8988T (cell line): ENCODE measurements at places on chromosomes 11 and 22.

DNA sequence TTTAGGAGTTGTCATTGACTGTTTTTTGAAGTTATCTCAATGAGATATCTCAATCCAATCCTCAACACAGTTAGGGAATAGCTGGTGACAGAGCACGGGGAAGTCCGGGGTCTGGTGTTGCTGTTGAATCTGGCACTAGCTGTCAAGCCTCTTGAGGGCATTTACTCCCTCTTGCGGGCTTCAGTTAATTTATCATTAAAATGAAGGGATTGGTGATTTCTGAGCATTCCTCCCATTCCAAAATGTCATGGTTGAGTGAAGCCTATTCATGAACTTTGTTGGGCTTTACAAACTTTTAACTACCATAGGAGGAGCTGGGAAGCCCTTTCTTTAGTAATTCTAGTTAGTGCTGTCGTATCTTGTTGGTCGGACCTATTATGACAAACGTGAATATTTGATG is 40.2 kb downstream of the UVRAG start:
- DNase-seq, result no peak

DNA sequence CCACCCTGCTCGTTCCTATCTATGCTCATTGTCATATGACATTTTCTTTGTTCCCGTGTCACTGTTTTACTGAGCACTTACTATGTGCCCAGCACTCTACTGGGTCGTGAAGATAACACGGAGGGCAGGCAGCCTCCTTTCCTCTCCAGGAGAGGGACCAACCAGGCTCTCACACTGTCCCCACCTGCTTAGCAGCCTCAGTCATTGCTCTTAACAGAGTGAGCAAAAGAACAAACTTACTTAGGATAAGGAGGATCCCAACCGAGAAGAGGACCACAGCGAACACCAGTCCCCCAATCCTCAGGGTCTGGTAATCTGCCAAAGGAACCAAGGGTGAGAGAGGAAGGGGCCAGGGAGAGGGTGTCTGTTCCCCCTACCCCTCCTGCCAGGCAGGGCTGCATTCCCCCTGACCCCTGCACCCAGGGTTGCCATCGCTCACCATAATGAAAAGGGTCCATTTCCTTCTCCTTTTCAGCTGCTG is 17.0 kb upstream of the FXYD2 start:
- DNase-seq, result no peak

DNA sequence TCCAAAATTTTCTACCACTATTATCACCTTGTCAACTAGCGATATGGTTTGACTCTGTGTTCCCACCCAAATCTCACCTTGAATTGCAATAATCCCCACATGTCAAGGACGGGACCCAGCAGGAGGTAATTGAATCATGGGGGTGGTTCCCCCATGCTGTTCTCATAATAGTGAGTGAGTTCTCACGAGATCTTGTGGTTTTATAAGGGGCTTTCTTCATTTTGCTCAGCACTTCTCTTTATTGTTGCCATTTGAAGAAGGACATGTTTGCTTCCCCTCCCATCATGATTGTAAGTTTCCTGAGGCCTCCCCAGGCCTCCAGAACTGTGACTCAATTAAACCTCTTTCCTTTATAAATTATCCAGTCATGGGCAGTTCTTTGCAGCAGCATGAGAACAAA is 73.5 kb upstream of the ZC3H12C start:
- DNase-seq, result no peak

DNA sequence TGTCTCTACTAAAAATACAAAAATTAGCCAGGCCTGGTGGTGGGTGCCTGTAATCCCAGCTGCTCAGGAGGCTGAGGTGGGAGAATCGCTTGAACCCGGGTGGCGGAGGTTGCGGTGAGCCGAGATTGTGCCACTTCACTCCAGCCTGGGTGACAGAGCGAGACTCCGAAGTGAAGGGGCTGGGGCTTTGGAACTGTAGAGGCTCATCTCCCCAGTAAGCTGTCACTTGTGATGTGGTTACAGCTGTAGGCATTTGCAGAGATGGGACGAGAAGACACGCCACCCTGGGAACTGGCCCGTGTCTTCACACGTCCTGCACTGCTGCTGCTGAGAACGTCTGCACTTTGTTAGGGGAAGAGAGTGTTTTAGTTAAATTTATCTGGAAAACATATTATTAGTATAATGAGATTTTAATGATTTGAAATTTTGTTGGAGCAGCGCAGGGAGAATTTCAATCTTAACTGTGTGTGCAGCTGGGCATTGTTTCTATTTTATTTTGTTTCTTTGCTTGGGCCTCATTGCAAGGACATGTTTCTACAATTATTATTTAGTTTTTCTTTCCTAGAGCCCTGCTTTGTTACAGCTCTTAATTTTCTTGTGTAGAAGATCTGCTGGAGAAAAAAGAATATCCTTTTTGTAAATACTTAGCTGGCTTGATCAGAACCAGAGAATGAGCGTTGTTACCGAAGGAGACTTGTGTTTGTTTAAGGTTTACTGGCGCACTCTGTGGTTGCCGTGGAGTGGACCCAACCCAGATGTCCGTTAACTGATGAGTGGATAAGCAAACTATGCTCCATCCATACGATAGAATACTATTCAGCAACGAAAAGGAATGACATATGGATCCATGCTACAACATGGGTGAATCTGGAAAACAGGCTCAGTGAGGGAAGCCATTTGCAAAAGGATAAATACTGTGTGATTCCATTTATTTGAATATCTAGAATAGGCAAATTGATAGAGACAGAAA is 18.4 kb downstream of the PARVB start:
- DNase-seq, result no peak

DNA sequence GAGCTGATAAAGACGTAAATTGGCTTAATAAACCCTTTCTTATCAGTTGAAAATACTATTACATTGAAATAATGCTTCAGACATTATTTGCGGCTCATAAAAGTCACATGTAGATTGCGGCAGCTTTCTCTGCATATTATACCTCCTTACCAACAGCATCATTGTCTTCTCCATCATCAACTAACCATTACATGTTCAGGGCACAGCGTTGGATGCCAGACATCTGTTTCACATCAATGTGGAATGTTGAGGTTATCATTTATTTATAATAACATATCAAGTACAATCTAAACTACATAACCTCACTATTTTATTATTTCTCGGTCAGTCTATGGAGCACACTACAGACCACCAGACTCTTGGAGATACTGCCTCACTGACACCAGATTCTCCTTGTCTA is 573.8 kb upstream of the FAT3 start:
- DNase-seq, result no peak

GRCh38 chr11:119055901-119056300 is 1.1 kb downstream of the HYOU1 start:
- peak; percentile 68 for DNase-seq

DNA sequence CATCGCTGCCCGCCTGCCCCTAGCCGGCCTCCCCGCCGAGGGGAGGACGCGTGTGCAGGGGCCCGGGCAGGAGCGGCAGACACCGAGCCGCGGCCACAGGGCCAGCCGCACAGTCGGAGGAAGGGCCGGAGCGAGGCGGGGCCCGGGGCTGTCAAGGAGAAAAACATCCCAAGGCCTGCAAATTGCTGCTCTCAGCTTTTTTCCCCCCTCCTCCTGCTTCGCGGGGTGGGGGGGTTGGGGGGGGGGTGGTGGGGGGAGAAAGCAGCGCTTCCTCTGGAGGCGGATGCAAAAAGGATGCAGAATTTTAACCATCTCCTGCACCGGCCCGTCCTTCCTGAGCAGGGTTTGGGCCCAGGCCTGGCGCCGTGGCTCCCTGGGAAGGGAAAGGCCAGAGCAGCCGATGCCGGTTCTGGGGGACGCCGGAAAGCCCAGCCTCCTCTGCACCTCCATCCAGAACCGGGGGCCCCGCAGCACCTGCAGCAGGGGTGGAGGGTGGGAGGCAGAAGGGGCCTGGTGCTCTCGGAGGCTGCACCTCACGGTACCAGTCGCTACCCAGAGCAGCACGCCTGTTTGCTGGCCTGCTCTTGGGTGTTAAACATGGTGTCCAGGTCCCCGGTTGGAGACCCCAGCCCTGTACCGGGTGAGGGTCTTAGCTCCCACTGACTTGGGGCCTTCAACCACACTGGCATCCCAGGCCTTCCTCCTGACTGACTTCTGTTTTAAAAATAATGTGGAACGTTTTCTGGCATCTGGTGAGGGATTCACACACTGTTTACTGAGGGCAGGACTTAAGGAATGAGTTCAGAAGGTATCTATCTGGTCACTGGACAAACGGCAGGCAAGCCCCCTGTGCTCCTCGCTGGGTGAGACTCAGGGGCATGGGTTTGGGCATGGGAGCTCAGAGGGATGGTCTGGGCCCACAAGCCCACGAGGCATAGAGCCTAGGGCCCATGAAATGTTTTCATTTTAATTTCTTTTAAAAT is 77.4 kb upstream of the WNT7B start:
- no peak for DNase-seq

DNA sequence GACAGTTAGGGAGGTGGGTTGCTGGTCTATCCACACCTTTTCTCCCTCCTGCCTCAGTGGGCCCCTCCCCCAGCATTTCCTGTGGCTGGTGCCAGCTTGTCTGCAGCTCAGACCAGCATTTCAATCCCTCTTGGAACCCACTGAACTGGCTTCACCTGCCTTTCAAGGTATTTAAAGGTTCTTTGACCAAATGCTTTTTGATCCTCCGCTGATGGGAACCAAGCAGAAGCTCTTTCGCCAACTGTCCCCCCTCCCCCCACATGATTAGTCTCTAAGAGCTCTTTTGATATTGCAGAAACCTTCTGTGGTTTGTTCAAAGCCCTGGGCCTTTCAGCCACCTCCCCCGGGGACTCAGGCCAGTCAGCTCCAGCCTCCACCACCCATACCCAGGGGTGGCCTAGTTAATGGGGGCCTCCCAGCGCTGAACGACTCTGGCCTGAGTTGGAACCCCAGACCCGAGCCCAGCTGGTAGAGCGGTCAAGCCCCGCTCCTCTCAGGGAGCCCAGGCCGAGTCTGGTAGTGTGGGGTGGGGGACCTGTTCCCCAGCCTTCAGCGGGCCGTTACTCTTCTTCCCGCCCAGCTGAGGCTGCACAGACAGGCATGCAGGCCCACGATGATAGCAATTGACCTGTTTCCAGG is 6.0 kb upstream of the SYT7 start:
- DNase-seq, result no peak

DNA sequence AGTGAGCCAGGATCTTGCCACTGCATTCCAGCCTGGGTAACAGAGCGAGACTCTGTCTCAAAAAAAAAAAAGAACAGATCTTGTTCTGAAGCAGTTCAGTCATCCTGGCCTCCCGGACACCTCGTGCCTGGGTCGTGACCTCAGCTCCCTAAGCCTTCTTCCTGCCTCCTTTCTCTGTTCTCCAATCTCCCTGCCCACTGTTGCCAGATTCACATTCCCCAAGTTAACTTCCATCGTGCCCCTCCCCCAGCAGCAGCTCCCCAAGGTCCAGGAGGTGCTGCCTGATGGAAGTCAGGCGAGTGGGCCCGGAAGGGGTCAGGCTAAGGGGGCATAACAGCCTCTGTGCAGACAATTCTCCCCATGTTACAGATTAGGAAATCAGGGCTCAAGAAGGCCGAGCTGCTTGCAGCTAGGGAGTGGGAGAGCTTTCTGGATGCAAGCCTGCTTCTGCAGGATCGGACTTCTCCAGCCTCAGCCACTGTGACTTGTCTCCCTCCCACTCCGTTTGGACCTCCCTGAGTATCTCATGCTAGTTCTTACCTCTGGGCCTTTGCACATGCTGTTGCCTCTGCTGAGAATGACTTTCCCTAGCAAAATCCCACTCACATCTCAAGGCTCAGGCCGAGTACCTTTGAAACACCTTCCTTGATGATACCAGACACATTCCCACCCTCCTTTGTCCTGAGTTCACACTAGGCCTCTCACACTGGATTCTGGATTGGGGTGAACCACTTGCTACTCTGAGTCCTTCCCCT is 14.3 kb upstream of the TMEM184B start:
- no peak for DNase-seq

GRCh38 chr11:78319453-78319955 is 98.1 kb downstream of the GAB2 start:
- no peak for DNase-seq

GRCh38 chr11:108934696-108935095 is 269.8 kb downstream of the DDX10 start:
- no peak for DNase-seq

GRCh38 chr11:76141901-76142588 is 64.3 kb downstream of the WNT11 start:
- no peak for DNase-seq

- DNase-seq, result no peak
Measured at GRCh38 chr11:60767388-60767811, 10.7 kb downstream of the MS4A15 start.

GRCh38 chr11:50169634-50170033 is 137.0 kb downstream of the OR4C45 start:
- DNase-seq, result no peak

DNA sequence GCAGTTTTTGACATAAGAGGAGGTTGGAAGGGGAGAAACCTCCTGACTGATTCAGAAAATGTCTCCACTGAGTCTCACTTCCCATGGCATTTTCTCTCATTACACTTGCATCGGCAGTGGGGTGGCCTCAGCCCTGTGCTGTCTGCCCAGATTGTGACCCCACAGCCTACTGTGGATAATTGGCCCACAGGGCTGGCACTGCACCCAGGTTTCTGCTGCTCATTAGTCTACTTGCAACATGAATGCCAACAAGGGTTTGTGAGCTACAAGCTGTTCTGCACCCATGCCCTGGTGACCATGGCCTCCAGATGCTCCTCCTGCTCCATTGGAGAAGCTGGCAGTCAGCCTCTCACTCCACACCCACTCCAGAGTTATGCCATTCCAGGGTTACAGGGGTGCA is 296.0 kb downstream of the CTTN start:
- no peak for DNase-seq

DNA sequence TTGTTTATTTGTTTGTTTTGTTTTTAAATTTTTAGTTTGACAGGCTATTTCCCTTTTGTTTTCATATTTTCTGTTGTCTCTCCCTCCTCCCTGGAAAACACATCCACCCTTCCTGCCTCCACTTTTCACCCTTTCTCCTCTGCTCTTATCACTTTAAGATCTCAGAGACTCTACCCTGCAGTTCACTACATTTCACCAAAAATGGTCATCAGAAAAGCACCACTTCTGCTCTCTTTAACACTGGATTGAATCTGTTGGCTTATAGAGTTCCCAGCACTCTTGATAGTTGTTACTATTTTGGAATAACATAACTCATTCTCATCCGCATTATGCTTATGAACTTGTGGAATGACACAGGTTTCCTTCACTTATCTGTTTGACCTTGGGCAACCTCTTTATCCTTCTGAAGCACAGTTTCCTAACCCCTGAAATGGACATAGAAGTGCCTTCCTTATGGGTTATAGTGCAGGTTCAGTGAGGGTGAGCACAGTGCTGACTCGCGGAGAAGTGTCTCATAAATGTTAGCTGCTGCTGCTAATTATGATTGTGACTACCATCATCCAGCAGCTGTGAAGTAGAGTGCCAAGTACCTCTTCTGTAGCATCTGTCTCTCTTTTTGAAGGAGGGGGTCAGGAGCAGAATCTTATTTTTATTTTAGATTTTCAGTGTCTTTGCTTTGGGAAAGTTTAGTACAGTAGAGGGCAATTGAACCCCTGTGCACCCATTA is 15.0 kb downstream of the TEAD1 start:
- DNase-seq, result no peak

GRCh38 chr11:65743681-65744025 is 23.1 kb upstream of the RNASEH2C start:
- no peak for DNase-seq

GRCh38 chr11:129911298-129911697 is 15.9 kb upstream of the NFRKB start:
- no peak for DNase-seq

GRCh38 chr11:729492-730074 is 17.7 kb upstream of the TALDO1 start:
- DNase-seq, result no peak
